ENCODE measurements at places on chromosomes 7 and 10.

GRCh38 chr10:57979956-57980355 lies 287.7 kb downstream of the IPMK start:
- DNase-seq = no peak

- DNase-seq = no peak
These were observed 12.5 kb upstream of the GNA12 start for GRCh38 chr7:2856388-2857169.

- DNase-seq = no peak
These were observed 29.3 kb downstream of the CCNJ start for GRCh38 chr10:96072674-96073073.

- DNase-seq = no peak
These were observed 965 bp upstream of the PROSER2 start for GRCh38 chr10:11822026-11822756.

- DNase-seq = no peak
These were observed 27.7 kb upstream of the VIPR2 start for GRCh38 chr7:159172400-159172799.

- no peak for DNase-seq
These were observed 146.9 kb downstream of the PTPN20 start for GRCh38 chr10:47058032-47058702.

DNA sequence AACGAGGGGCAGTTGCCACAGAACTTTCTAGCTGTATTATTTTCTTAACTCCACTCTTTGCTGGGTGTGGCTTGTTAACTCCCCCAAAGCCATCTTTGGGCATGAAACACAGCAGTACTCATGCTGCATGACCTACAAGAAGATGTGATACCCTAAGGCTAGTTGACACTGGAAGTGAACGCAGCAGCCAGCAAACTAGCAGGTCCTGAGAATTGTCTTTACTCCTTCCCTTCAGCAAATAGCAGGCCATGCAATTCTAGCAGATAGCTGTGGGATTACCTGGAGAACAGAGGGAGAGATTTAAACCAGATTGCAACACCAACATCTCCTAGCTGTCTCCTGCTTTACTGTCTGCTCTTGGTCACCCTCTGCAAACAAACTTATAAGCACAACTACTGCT lies 688.0 kb upstream of the ZWINT start:
- no peak for DNase-seq

- no peak for DNase-seq
These were observed 35.9 kb upstream of the ANK3 start for GRCh38 chr10:60425392-60426110.

DNA sequence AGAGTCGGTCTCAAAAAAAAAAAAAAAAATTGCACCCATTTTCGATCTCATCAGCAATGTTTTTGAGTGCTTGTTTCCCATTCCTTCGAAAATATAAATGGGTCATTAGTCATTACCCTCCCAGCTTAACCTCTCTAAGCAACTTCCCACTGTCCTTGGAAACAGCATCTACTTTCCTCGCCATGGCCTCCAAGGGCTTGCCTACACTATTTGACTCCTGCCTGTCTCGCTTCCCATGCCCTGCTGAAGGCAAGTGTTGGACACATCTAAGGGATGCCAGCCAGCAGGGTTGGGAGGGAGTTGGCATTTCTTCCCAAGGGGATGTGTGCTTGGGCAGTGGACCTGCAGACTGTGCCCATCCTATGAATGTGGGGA lies 12.7 kb upstream of the RHBDD2 start:
- DNase-seq = no peak

DNA sequence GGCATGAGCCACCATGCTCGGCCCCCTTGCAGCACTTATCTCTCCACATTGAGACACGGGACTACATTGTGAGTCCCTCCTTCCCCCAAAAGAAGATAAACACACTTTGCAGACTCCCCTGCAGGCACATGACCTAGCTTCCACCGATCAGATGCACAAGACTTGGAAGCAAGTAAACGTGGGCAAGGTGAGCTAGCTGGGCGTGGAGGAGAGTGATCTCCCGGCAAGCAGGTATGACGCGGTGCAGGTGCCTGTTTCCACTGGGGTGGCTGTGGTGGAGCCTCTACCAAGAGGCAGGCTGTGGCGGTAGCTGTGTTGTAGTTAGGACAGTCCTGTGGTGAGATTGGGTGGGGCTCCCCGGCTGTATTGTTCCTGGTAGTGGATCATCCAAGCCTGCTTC lies 7.7 kb upstream of the COMTD1 start:
- no peak for DNase-seq

DNA sequence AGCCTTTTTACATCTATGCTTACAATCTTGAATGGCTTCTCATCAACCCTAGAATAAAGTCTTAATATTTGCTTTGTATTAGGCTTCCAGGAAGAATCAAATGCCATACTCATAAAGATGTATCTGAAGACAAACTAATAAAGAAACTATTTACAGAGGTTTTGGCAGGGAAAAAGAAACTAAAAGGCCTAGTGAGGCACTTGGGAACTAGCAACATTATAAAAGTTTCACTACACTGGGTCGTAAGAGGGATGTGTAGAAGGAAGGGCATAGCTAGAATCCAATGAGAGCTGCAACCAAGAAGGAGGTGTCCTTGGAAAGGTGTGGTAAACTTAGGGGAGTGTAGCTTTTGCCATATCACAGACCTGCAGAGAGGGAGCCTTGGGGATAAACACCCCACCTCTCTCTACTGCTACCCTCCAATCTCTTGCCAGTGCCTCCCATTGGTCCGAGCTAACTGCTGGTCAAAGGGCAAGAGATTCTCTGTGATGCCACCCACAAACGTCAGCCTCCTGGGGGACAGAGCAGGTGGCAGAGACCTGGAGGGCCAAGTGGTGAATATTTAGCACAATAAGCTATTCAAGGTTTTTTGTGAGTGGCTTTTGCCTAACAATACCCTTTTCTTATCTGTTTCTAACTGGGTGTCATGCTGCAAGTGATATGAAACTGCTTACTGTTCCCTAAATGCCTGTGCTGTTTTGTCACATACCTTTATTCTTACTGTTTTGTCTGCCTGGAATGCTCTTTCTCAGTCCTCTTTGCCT lies 60.7 kb downstream of the CPED1 start:
- no peak for DNase-seq

- peak; percentile 80 for DNase-seq
These were observed 25.0 kb downstream of the ABLIM1 start for GRCh38 chr10:114632869-114633715.

DNA sequence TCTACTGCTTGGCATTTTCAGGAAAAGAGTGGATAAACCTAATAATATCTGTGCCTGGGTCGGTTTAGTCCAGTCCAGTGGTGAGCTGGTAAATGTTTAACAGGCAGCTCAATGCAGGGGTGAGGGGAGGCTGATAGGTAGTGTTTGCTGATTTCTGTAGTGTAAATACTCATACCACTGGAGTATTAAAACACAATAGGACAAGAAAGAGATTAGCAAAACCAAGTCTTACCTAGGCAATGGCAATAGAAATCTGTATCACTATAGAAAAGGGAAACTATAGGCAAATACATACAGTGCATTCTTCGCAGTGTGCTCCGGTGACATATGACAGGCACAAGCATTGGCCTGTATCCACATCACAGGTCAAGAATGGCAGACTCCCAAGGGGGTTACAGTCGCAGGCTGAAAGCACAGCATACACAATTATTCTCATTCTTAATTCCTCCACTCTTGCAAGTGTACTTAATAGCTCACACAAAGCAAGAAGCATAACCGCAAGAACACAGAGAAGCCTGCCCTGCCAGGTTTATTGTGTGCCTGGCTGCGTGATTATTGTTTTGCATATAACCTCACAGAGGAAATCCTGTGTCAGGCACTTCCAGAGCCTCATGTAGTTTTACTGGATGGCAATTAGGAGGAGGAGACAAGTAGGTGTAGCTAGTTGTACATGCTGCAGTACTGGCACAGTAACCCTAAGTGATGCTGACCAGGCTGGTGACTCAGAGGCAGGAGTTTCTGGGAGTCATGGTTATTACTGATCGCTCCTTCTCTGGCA lies 35.0 kb downstream of the LAMB4 start:
- peak; percentile 82 for DNase-seq

DNA sequence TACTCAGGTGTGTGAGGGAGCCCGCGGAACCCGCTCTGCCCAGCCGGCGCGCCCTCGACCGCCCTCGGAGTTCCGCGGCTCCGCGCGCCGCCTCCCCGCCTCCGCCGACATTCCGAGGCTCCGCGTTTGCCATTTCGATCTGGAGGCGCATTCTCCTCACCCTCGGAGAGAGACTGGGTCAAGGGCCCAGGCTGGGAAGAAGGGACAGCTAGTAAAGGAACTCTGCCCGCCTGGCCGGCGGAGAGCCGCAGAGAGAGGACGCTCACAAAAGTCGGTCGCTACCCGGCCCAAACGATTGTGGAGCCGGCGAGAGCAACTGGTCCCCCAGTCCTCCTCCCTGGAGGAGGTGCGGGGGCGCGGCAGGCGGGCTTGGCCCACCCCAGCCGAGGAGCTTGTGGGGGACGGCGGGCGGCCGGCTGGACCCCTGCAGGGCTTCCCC lies 74.5 kb upstream of the LEP start:
- DNase-seq = peak; percentile 62

GRCh38 chr10:55668326-55668922 lies 692.6 kb downstream of the ZWINT start:
- DNase-seq = no peak

- DNase-seq = peak; percentile 27
These were observed 44.8 kb upstream of the FAM133B start for GRCh38 chr7:92634924-92635519.

- DNase-seq = no peak
These were observed 638 bp downstream of the EGR2 start for GRCh38 chr10:62815381-62816075.

DNA sequence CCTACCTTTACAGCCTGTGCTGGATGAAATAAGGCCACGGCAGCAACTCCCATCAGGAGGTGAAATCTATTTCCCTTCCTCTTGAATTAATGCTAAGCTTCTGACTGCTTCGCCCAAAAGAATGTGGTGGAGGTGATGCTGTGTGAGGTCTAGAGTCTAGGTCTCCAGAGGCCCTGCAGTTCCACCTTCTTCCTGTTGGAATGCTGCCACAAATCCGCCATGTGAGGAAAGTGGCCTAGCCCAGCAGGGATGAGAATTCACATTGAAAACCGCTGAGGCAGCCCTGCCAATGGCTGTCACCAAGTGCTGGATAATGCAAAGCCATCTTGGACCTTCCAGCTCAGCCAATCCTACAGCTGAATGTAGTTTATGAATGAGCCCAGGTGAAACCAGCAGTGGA lies 28.0 kb downstream of the RHOBTB1 start:
- no peak for DNase-seq

DNA sequence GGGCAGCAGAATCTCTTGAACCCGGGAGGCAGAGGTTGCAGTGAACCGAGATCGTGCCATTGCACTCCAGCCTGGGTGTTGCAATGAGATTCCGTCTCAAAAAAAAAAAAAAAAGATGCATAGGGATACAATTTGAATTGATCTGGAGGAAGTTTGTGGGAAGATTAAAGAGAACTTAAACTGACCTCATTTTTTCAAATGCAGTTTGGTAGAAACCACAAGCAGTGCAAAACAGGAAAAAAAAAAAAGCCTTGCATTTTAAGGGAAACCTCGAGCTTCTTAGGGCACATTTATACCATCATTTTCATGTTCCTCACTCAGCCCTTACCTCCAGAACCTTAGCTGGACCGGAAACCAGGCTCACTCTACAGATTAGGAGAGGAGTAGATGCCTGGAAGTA lies 2.8 kb downstream of the KCTD7 start:
- no peak for DNase-seq

DNA sequence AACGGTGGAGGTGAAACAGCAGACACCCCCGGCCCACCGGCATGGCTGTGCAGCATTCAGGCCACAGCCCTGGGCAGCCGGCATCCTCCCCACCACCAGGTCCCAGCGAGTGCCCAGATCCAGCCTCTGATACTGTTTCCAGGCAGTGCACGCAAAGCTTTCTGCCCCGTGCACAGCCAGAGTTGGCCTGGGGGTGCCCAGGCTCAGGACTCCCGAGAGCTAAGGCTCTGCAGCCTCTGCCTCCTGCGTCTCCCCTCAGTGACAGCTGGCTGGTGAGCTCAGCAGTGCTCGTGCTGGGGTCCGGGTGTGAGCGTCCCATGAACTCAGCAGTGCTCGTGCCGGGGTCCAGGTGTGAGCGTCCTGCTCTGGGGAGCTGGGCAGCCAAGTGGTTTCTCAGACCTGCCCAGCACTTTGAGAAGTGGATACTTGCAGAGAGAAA lies 65.4 kb downstream of the CFAP46 start:
- no peak for DNase-seq

DNA sequence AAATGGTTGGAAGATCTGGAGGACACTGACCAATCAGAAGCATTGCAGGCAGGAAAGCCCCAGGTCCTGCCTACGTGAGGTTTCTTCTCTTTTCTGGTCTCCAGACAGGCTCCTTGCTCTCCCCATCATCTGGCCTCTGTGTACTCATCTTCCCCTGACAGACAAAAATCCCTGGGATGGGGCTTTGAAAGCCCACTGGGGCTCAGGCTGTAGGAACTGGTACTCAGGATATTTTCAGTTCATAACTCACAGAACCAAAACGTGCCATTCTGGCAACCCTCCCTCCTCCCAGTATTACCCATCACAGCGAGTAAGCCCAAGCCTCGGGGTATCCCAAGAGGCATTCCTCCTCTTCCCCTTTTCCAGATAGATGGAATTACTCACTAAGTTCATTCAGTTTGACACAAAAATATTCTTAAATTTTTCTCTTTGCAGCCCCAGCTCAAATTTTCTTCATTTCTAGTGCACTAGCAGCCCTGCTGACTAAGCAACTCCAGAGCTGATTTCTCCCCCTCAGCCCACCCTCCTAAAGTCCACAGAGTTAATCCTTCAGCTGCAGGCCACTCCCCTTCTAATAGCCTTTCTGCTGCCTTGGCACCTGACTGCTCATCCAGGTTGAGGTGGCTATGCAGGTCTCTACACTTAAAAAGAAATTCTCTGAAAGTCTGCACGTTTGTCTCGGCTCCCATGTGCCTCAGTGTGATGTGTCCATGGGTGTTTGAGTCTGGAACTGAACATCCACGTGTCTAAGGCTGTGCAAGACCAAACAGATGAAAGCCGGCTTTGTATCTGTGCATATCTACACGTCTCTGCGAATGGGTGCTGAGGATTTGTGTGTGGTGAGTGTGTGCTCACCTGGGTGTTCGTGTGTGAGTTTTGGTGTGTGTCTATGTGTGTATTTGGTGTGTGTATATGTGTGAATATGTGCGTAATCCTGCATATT lies 331.4 kb downstream of the CCSER2 start:
- DNase-seq = no peak

GRCh38 chr10:125802739-125803138 lies 20.3 kb downstream of the UROS start:
- DNase-seq = no peak

- DNase-seq = no peak
These were observed 21.5 kb downstream of the NPVF start for GRCh38 chr7:25206765-25207164.

GRCh38 chr7:55246171-55246570 lies 119.0 kb upstream of the LANCL2 start:
- no peak for DNase-seq

DNA sequence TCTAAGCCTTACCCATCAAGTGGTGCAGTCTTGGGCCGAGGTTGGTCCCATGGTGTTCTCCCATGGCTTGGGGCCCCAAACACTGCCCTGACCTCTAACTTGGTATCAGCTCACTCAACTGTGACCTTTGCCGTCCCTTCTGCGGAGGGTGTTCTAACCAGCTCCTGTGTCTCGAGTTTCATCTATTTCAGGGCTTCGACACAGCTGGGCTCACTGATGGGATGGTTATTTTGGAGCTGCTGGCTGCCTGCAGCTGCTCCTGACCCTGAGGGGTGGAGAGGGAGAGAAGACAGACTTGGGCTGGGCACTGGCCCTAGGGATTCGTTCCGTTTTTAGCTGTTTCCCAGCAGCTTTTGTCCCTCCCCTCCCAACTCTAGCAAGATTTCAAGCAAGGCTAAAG lies 86.9 kb downstream of the NEURL1 start:
- DNase-seq = no peak

GRCh38 chr10:30029872-30030256 lies 29.5 kb downstream of the JCAD start:
- DNase-seq = no peak

- no peak for DNase-seq
These were observed 28.3 kb upstream of the ELMO1 start for GRCh38 chr7:37476881-37477450.
